Activated CD4-positive, alpha-beta memory T cell treated with anti-CD3 and anti-CD28 coated beads for 36 hours (primary cell): ENCODE measurements at places on chromosomes 3 and 15. TPM values are rescaled to one million over a fixed set of nuclear protein-coding genes. Genes with fewer than 3 reads are reported as not detected.

DNA sequence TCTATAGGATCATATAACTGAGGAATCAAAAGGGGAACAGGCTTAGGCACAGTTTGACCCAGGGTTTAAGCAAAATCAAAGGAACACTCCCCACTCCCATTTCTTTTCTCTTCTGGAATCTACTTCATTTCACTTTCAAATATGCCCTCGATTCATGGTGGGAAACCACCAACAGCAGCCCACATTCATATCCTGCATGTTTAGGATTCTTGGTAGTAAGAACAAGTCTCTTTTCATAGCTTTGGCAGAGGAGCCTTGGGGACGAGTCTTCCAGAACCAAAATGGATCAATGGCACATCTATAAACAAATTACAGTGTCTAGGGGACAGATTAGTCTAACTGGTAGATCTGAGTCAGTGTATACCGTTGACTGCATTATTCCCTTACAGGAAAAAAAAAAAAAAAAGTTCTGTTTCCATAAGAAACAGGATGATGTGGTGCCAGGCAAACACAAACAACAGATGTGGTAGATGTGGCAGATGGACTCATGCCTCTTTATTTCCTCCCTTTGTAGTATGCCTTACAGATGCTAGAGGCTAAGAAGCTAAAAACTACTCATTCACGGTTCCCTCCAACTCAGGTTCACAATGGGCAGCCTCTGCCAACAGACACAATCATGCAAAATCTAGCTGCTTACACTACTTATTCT, 578.3 kb upstream of the ADAMTS9 start:
- no peak for DNase-seq

DNA sequence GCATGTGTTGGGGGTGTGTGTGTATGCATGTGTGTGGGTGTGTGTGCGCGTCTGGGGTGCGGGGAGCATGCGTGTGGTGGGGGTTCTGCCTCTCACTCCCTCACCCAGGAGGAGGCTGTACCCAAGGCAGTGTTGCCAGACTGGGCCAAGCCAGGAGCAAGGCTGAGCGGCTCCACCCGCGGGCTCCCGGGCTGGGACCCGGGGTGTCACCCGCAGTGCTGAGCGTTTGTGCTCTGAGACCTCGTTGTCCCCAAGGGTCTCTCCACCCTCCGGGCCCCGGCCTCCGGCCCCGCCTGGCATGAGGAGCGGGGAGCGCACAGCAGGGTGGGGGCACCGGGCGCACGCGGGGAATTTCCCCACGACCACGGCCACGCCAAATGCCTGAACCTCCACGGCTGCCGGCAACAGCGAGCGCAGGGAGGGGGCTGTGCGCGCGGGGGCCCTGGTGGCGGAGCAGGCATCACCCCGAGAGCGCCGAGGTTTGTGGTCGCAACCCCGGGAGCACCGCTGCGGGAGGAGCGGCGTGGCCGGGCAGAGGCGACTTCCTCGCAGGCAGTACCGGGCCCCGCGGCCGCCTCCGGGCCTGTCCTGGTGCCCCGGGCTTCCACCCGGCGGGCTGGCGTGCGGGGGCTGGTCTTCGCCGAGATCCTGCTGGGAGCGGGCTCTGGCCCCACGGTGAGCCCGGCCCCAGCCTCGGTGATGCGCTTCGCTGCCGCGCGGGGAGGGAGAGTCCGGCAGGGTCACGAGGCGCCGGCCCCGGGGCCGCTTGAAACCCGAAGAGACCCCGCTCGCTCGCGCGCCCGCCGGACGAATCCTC, 7.4 kb upstream of the OCA2 start:
- DNase-seq = peak; percentile 26

Gene CKMT1A
- 0.41 TPM for total RNA-seq

GRCh38 chr15:47609693-47610092, 107.6 kb upstream of the SEMA6D start:
- no peak for DNase-seq

- DNase-seq = no peak
Measured at GRCh38 chr3:32186876-32187275, 51.6 kb upstream of the CMTM8 start.

- DNase-seq = no peak
Measured at GRCh38 chr3:169630852-169631251, 32.7 kb downstream of the MECOM start.

GRCh38 chr3:59364496-59364895, 314.7 kb upstream of the CFAP20DC start:
- DNase-seq = no peak

Gene MYEF2
- total RNA-seq = 24.7 TPM

DNA sequence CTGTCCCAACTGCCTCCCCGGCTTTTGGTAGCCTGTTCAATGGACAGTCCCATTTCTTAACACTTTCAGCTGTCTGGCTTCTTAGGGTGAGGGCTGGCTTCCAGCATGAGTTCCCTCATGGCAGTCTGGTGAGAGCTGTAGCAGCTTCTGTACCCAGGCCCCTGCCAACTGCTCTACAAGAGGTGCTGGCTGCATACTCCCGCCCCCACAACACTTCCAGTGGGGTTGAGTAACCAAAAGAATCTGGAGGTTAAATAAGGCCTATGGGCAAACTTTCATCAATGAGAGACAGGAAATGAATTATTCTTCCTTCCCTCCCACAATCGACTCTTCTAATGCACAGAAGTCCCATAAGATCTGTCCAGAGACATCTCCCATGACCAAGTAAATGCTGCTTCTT, 145.0 kb downstream of the NEK10 start:
- DNase-seq = no peak

- peak; percentile 54 for DNase-seq
Measured at GRCh38 chr15:48966595-48967301, 3.0 kb upstream of the SHC4 start.

Gene SEMA6D
- total RNA-seq = not detected

- DNase-seq = no peak
Measured at GRCh38 chr3:37041546-37042195, 48.4 kb downstream of the MLH1 start.

- no peak for DNase-seq
Measured at GRCh38 chr3:140323561-140323960, 354.3 kb upstream of the TRIM42 start.

DNA sequence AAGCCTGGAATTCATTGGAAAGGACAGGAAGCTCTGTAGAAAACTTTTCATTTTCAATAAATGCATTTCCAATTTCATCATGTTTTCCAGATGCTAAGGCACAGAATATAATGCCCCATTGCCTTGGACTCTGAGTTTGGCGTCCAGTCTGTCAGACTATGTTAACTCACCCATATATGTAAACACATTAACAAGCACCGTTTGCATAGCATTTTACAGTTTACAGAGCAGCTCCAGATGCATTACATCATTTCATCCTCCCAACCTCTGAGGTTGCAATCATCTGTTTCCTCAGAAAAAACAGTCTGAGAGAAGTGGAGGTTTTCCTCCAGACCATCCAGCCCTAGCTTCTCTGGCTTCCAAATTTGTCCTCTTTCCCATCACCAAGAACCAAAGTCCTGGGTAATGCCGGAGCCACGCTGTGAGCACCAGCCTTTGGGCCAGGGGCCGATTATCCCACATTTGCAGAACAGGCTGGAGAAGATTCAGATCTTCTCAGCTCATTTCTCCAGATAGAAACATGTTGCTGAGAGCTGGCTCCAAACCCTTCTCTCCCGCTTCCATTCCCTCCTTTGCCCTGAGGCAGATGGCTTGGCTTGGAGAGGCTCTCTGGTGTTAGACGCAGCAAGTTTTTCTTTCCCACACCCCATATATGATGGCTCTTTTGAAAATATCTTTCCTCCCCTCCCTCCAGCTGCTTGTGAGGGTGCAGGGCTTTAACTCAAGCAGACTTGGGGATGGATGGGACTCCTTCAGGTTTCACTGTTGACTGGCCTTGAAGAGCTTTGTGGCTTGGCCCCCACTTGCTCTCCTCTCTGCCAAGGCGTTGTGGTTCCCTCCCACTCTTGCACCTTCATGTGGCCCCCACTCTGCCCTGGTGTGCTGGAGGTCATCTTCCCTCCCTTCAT, 26.0 kb downstream of the CYP19A1 start:
- no peak for DNase-seq

- DNase-seq = no peak
Measured at GRCh38 chr15:63595065-63595464, 2.1 kb upstream of the FBXL22 start.

- DNase-seq = no peak
Measured at GRCh38 chr3:147414390-147415138, 5.4 kb downstream of the ZIC1 start.

Gene HPS3
- total RNA-seq = 23.0 TPM

- DNase-seq = no peak
Measured at GRCh38 chr3:75101329-75102147, 487.1 kb upstream of the CNTN3 start.

GRCh38 chr3:127096256-127097071, 96.5 kb upstream of the PRR23E start:
- DNase-seq = no peak

DNA sequence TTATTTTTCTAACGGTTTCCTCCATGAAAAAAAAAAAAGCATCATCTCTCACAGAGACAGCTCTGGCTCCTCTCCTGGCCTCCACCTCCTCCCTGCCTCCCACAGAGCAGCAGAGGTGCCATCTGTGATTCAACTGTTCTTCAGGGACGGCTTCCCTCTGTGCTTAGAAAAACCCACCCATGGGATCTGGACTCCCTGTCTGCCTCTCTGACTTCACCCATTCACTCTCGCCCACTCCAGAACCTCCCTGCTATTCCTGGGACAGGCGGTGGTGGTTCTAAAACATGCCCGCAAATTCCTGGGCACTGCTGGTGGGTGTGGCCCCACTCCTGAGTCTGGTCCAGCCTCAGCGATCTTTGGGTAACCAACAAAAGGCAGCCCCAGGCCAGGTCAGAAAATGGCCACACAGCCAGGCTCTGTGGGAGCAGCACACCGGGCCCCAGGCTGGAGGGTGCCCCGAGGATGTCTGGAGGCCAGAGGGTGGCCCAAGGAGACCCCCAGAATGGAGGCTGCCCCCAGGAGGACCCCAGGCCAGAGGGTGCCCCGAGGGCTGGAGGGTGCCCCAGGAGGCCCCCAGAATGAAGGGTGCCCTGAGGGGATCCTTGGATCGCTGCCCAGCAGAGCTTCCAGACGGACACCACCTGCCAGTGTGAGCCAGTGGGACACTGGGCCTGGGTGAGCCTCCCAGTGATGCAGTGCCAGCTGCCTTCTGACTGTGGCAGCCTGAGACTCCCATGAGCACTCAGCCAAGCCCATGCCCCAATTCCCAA, 2.6 kb upstream of the CHST13 start:
- DNase-seq = no peak

DNA sequence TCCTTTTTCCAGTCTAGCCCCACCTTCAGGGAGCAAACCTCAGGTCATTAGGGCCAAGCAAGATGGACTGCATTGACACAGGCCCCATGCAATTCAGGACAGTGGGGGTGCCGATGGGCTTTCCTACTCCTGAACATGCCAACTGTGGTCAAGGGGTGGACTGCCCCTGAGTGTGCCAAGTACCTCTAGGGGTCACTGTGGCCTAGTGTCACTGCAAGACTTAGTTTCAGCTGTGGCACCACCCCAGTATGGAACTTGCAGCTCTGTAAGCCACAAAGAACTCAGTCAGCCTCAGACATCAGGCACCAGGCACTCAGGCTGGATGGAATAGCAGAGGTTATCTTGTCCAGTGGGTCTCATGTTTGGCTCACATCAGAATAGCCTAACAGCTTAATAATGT, 32.3 kb downstream of the EXOG start:
- DNase-seq = no peak

Gene STX19
- not detected for total RNA-seq

Gene GABRG3
- total RNA-seq = not detected

DNA sequence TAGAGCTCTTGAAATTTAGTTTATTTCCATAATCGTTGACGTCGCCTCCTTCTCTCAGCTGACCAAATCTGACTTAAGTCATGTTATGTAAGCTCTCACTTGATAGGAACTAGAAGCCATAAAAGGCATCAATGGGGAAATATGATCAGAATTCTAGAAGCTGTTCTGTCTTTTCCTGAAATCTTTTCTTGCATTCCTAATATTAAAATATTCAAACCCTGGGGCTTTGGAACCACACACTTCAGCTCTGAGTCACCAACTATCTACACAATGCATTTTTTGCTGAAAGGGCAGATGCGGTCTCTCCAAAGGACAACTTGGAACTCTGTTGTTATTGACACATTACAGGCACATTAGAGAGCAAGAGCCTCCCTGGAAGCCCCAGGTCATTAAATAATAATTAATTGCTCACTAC, 91.3 kb downstream of the LARS2 start:
- DNase-seq = no peak

- DNase-seq = no peak
Measured at GRCh38 chr3:138412821-138413551, 21.4 kb upstream of the ESYT3 start.

Gene RARB
- not detected for total RNA-seq

DNA sequence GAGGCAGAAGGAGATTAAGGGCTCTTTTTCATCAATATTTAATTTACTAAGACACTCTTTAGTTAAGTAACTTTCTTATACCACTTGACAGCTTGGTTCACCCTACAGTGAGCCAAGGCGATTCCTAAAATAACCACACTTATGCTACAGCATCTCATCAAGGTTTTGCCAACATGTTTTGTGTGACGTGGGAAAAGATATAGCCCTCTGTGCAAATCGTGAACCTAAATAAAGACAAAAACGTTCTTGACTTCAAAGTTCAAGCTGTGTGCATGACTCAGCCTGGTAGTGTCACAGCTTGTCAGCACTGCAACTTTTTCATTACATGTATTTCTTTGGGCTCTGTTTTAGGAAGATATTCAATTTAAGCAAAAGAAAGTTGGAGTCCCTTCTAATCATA, 297.0 kb upstream of the EPHA3 start:
- no peak for DNase-seq

Gene DNAH1
- total RNA-seq = 13.5 TPM

DNA sequence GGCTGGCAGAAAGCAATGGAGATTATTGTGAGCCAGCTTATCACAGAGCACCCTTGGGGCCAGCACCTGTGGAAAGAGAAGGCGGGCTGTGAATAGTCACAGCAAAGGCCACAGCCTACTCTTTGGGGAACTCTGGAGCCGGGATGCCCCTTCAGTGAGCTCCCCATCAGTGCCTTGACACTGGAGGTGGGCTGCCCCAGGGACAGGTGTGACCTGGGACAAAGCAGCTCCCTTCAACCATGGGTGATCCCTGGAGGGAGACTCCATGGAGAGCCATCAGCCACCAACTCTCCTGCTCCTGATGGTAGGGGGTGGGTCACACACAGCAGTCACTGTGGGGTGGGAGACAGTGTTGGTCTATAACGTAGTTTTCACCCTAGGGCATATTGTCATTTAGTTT, 5.8 kb downstream of the TTC21A start:
- DNase-seq = no peak

Gene GALNT15
- total RNA-seq = not detected

Gene PRSS50
- not detected for total RNA-seq

Gene TMPRSS7
- not detected for total RNA-seq

GRCh38 chr3:107868449-107868848, 222.4 kb downstream of the CD47 start:
- DNase-seq = no peak

Gene KATNBL1
- total RNA-seq = 56.7 TPM
